Anterior cingulate cortex (tissue), 58 donors: ENCODE measurements at places on chromosomes 6 and 20.

- no peak for DNase-seq
Observed at GRCh38 chr6:69285054-69285453, 511.8 kb downstream of the LMBRD1 start.

DNA sequence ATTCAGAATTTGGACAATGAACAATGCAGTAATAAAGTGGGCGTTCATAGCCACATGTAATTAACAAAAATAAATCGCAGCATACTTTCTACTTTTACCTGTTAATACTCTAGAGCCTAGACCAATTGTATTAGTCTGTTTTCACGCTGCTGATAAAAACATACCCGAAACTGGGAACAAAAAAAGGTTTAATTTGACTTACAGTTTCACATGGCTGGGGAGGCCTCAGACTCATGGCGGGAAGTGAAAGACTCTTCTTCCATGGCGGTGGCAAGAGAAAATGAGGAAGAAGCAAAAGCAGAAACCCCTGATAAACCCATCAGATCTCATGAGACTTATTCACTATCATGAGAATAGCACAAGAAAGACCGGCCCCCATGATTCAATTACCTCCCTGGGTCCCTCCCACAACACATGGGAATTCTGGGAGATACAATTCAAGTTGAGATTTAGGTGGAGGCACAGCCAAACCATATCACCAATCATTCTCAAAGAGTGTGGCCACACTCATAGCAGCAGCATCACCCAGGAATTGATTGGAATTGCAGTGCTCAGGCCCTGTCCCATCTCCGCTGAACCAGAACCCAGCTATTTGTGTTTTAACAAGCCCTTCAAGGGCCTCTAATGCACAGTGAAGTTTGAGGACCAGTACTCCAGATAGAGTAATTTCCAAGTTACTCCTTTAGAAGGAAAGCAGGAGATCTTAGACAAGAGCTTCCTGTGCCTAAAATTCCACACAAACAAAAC, 650.0 kb downstream of the KIF16B start:
- DNase-seq = no peak

DNA sequence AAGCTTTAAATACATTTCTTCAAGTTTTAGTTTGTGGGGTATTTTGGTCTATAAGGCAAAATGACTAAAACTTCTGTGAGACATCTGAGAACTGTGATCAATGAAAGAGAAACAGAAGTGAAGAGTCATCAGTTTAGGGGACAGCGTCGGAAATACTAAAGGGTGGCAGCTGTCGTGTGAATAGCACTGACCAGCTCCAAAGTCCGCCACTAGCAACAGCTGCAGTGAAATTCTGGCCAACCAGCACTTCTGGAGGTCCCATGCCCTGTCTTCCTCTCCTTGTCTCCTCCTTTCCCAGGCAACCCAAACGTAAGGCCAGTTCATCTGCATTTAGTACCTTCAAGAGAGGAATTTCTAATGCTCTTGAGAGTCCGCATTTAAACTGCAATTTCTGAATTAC, 87.5 kb downstream of the DACT2 start:
- DNase-seq = no peak

DNA sequence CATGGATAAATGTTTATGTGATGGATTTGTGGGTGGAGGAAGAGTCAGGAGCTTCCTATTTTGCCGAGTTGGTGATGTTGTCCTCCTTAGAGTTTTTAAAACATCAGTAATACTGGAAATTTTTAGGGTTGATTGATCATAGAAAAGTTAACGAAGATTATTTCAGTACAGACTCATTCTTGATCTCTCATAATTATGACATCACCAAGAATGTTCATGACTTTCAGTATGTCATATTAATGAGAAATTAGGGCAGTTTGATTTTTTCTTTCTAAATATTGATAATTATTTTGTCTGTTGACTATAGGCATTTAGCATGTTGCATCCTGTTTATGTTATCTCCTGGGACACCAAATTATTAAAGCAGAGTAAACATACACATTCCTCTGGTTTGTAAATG, 512.2 kb downstream of the CD109 start:
- no peak for DNase-seq

DNA sequence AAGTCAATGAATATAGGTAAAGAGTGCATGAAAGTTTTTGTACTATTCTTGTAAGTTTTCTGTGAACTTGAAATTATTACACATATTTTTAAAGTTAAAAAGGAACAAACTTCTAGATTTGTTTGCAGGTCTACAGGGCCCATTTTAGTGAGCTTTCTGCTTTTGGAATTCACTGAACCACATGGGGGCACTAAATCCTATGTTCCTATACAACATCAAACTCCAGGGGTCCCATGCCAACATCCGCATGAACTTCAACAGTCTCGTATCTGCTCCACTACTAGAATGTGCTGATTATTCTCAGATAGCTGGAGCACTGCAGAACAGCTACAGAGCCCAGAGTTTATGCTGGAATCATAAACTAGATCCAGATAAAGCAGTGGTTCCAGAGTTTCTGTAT, 347.9 kb upstream of the SPTLC3 start:
- DNase-seq = no peak

DNA sequence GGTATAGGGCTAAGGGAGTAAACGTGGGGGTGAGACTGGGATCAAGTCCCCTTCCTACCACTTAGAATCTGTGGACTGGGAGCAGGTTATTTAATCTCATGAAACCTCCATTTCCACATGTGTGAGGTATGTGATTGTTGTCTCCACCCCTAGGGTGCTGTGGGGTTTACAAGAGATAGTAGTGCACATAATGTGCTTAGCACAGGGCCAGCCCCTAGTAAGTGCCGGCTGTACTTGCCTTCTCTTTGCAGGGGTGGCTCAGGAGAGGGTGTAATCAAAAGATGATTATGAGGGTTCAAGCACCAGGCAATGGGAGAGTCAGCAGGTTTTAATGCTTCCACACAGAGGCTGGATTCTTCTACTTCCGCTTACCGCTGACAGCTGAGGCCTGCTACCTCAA, 6.9 kb downstream of the NT5E start:
- DNase-seq = no peak

GRCh38 chr6:157823001-157823527, at the start of gene SNX9:
Gene SNX9 (plus strand): TSS chr6:157823246. CDS start chr6:157823435, 189 bp downstream.
- DNase-seq = peak; percentile 38

DNA sequence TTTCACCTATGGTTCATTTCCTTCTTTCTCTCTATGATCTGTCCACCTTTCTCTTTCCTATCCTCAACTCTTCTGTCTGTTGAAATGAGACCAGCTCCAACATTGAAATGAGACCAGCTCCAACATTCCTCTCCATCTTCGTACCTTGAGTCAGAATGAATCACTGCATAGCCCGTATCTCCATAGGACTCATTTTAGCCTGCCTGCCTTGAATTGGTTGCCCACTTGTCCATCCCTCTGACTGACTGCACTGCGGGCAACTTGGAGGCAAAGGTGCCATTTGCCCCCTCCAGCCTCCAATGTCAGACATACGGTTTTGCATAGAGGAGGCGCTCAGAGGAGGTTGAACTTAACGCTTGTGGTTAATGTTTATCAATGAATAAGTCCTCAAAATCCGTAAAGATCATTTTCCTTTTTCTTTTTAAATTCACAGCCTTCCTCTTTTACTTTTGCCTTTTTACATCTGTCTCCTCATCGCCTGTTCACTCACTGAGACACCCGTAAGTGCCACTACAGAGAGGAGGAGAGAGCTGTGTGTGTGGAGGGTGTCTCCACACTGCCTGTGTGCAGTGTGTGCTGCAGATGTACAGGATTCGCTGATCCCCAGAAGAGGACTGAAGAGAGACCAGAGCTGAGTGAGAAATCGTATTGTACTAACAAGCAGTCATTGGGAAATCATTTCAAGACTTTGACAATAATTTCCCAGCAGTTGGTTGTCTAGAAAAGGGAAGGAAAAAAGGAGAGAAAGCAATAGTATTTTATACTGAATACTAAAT, 579.6 kb upstream of the MAP3K7 start:
- DNase-seq = no peak

- DNase-seq = no peak
Observed at GRCh38 chr6:156963712-156964700, 186.8 kb downstream of the ARID1B start.

DNA sequence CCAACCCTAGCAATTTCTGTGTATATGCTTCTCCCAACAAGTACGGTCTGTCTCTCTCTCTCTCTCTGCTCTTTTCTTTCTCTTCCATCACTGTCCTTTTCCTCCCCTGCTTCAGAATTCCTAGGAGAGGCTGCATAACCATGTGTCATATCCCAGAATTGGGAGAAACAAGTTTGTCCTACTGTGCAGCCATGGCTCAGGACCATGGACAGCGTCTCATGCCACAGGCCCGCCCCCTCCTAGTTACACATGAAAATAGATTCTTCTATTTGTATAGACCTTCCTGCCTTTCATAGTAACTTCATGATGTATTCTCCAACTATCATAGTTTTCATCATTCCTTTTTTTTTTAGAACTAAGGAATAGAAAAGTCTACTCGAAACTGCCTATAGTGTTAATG, 98.0 kb downstream of the FNDC1 start:
- DNase-seq = no peak

DNA sequence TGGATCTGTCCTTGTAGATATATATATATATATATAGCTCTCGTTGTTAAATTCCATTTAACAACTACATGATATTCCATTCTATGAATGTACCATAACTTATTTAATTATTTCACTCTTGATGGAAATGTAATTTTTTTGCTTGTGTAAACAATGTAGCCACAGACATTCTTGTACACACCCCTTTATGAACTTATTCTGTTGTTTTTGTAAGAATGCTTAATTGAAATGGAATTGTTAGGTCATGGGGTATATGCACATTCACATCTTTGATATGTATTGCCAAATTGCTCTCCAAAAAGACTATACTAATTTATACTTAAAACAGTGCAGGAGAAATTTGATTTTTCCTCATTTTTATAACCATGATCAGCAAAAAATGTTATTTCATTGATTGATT, 67.2 kb downstream of the MAP3K4 start:
- DNase-seq = no peak

- no peak for DNase-seq
Observed at GRCh38 chr6:44672086-44672485, 284.6 kb downstream of the CDC5L start.

GRCh38 chr20:60108397-60108796, 150.2 kb downstream of the CDH26 start:
- DNase-seq = no peak

GRCh38 chr20:46802722-46803121, 91.9 kb upstream of the EYA2 start:
- no peak for DNase-seq

GRCh38 chr6:46772762-46773161, 20.4 kb upstream of the MEP1A start:
- DNase-seq = no peak

DNA sequence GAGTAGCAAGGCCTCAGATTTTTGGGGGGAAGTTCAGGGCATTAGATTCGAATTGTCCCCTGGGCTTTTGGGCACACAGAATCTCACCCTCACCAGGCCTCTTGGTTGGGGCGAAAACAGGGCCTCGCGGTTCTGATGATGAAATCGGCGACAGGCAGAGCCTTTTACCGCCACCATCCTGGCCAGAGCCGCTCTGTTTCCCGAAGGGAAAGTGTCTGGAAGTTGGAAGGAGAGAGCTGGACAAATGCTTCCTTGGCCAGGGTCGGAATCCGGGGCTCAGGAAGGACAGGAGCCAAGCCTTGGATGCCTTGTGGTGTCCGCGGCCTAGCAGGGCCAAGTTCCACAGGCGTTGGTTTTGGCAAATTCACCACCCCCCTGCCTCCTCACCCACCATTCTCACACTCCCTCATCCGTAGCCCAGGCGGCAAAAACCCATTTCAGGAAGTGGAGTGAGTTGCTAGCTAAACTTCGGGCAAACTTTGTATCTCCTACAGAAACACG, 3.5 kb upstream of the TFAP2A start:
- no peak for DNase-seq

DNA sequence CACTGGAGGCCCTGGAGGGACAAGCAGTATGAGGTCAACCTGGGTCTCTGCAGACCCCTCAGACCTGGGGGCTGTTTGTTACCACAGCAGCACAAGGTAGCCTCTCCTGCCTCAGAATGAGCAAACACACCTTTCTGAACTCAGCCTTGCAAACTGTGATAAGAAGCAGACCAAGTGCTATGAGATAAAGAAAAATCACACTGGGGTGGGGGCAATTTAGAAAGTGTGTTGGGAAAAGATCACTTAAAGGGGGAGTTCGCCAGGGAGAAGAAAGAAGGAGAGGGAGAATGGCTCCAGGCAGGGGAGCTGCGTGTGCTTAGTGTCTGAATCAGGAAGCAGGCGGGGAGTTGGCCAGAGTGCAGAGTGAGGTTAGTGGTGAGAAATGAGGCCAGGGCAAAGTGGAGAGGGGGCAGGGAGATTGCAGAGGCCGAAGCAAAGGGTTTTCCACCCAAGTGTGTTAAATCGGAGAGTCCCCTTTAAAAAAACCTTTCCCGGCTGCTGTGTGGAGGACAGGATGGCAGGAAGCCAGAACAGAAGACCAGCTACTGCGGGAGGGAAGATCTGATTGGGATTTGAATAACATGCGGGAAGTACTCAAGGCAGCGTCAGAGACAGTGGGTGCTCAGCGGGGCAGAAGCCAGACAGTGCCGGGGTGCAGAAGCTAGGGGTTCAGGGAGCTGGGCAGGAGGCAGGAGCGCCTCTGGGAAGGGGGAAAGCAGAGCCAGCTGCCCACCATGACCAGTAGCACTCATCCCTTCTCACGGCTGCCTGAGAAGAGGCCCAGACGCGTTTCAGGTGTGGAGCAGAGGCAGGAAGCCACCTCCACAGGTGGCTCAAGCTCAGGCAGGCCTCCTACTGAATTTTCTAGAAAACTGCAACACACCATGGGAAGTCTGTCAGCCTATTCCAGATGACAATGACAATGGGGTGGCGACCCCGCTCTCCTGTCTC, 9.0 kb downstream of the ADA start:
- DNase-seq = peak; percentile 55

DNA sequence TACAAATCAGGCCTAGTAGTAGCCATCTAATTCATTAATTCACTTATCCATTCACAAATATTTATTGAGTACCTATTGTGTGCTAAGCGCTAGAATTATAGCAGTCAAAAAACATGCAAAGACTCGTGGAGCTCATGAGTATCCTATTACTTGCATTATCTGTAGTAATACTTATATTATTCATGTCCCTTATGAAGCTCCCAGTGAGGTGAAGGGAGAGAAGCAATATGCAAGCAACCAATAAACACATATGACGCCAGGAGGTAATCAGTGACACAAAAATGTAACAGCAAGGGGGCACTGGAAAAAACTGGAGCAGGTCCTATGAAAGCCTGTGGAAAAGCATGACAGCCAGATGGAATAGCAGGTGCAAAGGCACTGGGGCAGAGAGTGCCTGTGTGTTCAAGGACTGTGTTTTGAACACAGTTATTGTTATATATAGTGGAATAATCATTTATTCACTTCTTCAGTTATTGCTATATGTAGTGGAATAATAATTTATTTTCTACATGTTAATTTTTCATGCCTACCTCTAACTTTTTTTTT, 109.5 kb downstream of the KIF13A start:
- no peak for DNase-seq

- DNase-seq = no peak
Observed at GRCh38 chr20:24868959-24869358, 80.1 kb upstream of the CST7 start.

DNA sequence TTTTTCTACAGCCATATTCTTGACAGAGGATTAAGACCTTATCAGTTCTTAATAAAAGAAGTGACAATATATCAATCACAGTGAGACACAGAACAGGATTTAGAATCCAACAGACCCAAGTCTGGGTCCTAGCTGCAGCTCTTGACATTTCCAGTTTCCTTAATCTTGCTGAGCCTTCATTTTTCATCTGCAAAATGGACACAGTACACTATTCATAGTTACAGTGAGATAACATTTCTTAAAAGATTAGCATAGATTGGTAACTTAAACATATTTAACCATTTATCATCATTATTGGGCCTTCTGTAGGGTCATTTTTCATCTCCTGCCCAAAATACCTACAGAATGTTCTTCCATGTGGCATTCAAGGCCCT, 45.6 kb downstream of the FKBP5 start:
- DNase-seq = no peak
